Activated gamma-delta T cell treated with Interleukin-2 at 50 U/mL for 16 hours (primary cell): ENCODE measurements at places on chromosomes 6 and 20.

DNA sequence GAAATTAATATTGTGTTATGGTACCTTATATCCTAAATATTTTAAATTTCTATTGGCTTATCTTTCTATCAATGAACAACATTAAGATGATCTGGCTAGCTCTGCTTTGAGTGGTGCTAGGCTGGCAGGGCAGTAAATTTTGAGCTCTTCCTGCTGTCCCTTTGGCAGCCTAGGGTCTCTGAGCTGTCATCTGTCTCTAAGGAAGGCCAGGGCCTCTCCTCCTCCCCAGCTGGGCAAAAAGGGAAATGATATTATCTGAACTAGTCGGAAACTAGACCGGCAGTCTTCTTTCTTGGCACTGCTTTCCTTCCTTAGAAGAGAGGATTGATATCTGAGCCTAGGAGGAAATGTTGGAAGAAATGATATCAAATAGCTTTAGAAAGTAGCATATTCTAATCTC is 176.7 kb upstream of the BTBD3 start:
- DNase-seq: no peak

- DNase-seq: no peak
These were observed 67.7 kb upstream of the ZNFX1 start for GRCh38 chr20:49345524-49345923.

- no peak for DNase-seq
These were observed 295.2 kb downstream of the CDH26 start for GRCh38 chr20:60253471-60253870.

DNA sequence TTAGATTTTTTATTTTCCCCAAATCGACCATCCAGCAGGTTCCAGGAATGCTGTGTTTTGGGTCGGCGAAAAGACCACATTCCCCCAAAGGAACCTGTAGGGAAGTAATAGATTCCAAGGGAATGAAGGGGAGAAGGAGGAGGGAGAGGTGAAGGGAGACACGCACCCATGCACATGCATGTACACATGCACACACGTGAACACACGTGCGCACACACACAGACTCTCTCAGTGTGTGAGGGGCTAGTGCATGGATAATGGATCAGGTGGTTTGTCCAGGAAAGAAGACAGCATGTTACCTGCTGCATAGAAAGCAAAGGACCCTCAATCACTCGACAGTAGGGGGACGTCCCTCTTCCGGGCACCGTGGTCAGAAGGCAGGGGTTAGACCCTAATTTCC is 52.4 kb upstream of the PDE10A start:
- DNase-seq: no peak

DNA sequence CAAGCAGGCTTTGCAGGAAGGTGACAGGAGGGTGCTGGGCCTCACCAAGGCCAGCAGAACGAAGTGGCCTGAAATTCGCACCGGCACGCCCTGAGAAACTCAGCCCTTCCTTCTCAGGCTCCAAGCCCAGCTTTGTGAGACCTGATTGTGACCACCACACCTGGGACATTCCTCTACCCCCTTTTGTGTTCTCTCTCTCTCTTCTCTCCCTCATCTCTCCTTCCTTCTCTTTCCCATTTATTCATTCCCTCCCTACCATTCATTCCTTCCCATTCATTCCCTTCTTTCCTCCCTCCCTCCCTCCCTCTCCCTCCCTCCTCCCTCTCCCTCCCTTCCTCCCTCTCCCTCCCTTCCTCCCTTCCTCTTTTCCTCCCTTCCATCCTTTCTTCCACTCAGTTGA is 8.8 kb downstream of the CD93 start:
- no peak for DNase-seq

DNA sequence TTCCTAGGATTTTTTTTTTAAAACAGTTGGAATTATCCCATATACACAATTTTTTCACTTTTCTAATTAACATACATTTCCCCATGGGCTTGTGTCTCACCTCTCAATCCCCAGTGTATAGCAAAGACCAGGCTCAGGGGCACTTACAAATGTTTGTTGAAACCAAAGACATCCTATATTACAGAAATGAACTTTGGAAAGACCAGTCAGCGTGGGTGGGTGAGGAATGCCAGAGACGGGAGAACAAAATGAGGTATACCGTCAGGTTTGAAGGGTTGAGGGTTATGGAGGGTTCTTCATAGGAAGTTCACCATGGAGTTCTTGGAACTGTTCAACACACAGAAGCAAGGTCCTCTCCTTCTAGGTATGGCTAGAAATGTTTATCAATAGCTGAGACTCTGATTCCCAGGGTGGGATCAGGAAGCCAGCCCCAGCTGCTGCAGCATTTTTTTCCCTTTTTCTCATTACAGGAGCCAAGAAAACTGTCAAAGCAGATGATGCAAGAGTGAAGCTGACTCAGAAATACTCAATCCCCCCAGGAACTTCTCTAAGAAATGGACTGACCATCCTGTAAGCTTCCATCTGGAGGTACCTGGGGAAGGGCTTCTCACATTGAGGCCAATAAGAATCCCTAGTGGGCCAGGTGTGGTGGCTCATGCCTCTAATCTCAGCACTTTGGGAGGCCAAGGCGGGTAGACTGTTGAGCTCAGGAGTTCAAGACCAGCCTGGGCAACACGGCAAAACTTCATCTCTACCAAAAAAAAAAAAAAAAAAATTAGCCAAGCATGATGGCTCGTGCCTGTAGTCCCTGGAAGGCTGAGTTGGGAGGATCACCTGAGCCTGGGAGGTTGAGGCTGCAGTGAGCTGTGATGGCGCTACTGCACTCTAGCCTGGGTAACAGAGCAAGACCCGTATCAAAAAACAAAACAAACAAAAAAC is 15.9 kb upstream of the TBC1D20 start:
- DNase-seq: no peak

GRCh38 chr6:3724451-3725144 is 26.9 kb downstream of the PXDC1 start:
- DNase-seq: no peak

DNA sequence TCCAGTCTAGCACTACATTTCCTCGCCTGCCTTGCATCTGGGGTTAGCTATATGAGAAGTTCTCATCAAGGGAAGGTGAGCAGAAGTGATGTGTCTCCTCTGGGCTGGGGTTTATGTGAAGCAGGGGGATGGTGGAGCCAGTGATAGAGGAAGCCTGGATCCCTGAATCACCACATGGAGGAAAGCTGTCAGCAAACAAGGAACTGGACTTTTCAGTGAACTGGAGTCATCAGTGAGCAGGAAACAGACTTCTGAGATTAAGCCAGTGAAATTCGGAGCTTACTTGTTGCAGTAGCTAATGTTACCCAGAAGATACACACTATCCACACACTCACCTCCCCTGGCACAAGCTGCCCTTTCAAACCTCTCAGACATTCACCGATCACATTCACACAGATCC is 13.4 kb upstream of the TOX2 start:
- DNase-seq: no peak

- DNase-seq: no peak
These were observed 332.0 kb downstream of the NRN1 start for GRCh38 chr6:5674721-5675120.

GRCh38 chr20:40320517-40321011 is 368.5 kb downstream of the MAFB start:
- DNase-seq: no peak

GRCh38 chr6:117956386-117956785 is 49.3 kb downstream of the SLC35F1 start:
- DNase-seq: no peak

DNA sequence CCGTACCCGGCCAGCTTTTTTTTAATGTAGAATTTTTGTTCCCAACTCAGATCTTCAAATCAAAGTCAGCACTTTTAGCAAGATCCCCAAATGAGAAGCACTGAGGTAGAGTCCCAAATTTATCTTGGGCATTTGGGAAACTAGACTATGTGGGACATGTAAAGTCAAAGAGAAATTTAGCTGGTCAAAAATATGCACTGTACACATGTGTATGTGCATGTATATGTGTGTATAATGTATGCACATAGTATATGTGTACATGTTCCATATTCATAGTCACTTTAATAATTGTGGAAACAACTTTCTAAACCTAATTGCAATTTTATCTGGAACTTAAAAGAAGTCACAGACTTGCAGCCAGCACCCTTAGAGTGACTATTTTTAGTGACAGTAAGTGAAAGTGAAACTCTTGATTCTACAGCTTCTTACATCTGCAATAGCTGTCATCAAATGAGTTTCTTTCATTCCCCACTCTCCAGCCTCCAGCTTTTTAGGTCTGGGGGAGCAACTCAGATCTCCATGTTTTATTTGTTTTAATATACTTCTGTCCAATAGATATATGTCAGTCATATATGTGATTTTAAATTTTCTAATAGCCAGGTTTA is 53.6 kb downstream of the CDC40 start:
- DNase-seq: no peak

DNA sequence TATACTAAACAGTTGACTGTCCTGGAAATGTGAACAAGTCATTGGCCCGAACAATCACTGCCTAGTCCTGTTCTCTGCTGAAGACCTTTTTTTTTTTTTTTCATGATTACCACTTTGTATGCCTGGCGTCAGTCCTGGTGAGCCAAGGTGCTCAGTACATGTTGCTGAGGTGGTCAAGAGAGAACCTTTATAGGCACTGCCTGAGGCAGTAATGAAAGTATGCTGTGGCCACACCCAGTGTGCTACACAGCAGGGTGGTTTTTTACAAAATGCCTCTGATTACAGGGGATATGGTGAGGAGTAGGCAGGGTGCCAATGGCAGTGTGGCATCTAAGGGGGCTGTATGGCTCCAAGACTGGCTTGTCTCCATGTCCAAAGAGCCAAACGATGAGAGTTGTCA is 135.1 kb upstream of the ENPP5 start:
- DNase-seq: no peak

- peak; percentile 9 for DNase-seq
These were observed at the start of gene MYO6 for GRCh38 chr6:75748743-75749538. MYO6 (plus strand) TSS chr6:75749239; CDS start chr6:75817548, 68,309 bp downstream.

GRCh38 chr6:84771756-84772356 is 7.5 kb upstream of the TBX18 start:
- no peak for DNase-seq

GRCh38 chr6:92507552-92507951 is 911.8 kb downstream of the EPHA7 start:
- DNase-seq: no peak

- no peak for DNase-seq
These were observed 82.2 kb downstream of the BACH2 start for GRCh38 chr6:90214461-90214860.

GRCh38 chr20:21183722-21184121 is 57.8 kb downstream of the KIZ start:
- DNase-seq: no peak

DNA sequence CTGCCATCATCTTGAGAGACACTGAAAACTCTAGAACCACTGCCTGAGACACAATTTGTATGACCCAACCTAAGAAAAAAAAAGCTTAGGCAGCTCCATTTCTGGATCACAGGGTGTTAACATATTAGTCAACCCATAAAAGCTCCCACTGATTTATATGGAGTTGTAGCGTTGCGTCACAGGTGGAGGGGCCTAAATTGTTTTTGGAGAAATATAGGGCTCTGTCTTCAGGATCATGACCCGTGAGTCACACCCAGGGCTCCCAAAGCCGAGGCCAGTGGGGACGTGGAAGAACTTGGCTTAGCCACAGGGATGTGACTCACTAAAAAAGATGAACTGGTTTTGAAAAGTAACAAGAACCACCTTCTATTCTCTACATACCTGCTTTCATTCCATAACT is 116.5 kb upstream of the BMP2 start:
- no peak for DNase-seq

DNA sequence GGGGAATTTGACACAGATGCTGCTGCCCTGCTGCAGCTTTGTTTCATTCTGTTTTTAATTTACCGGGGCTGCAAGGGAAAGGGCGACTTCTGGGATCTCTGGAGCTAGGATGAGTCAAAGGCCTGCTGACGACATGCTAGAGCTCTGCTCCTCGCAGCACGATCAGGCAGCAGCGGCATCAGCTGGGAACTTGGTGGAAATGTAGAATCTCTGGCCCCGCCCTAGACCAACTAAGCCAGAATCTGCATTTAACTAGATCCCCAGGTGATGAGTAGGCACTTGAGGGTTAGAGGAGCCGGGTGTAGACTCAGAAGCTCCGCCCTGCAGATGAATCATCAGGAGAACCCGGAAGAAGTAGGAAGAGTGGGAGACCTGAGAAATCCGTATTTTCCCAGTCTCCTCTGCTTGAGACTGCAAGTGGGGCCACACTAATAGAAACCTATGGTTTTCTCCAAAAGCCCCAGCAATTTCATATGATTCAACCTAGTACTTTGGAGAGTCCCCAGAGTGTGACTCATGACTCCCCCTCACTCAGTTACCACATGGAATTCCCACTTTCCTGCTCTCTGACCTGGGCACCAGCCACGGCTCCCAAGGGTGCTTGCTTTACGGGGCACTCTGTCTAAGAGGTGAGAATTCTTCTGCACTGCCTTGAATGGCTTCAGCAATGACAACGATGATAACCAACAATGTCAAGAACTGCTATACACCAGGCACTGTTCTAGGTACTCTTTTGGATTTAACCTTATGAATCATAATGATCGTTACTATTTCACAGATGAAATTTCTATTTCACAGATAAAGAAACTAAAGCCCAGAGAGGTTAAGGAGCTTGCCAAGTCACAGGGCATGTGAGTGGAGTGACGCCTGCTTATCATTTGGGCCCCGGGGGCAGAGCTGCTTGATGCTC is 18.1 kb downstream of the TUBB2B start:
- no peak for DNase-seq

DNA sequence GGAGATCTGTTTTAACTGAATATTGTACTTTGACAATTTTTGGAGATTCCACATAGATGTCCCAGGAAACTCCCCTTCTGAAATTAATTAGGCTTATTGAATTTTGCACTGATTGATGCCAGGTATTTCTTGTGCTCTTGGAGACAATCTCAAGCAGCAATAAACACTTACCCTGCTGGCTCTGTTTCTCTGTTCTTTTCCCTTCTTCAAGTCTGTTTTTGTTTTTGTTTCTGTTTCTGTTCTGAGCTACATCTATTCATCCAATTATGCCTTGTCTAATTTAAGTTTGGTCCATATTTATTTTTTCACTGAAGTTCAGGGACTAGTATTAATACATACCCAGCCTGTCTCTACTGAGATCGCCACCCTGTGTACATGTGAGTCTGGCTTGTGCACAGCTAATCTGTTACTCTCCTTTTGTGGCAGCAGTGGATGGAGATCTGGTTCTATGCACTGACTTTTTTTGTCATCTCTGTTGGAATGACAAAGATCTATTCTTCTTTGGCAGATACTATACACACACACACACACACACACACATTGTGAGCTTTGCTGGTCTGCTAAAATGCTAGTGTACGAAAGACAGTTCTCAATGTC is 51.9 kb downstream of the IL22RA2 start:
- no peak for DNase-seq

- DNase-seq: no peak
These were observed 75.7 kb upstream of the BHLHE23 start for GRCh38 chr20:63082308-63082938.

GRCh38 chr20:51529758-51530157 is 12.8 kb downstream of the NFATC2 start:
- peak; percentile 52 for DNase-seq

- no peak for DNase-seq
These were observed 50.7 kb downstream of the SLC26A8 start for GRCh38 chr6:35973670-35974222.

DNA sequence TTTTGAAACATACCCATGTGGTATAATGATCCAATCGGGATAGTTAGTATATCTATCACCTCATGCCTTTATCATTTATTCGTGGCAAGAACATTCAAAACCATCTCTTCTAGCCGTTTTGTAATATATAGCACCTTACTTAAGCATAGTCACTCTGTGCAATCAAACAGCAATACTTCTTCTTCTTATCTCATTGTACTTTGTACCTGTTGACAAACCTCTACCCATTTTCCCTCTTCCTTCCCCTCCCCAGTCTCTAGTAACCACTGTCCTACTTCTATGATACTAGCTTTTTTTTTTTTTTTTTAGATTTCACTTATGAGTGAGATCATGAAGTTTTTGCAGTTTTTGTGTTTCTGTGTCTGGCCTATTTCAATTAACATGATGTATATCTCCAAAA is 296.7 kb downstream of the EYS start:
- no peak for DNase-seq
